ENCODE measurements at places on chromosomes 11 and 22.

- DNase-seq = no peak
These were observed 56.1 kb upstream of the UBASH3B start for GRCh38 chr11:122599434-122599833.

DNA sequence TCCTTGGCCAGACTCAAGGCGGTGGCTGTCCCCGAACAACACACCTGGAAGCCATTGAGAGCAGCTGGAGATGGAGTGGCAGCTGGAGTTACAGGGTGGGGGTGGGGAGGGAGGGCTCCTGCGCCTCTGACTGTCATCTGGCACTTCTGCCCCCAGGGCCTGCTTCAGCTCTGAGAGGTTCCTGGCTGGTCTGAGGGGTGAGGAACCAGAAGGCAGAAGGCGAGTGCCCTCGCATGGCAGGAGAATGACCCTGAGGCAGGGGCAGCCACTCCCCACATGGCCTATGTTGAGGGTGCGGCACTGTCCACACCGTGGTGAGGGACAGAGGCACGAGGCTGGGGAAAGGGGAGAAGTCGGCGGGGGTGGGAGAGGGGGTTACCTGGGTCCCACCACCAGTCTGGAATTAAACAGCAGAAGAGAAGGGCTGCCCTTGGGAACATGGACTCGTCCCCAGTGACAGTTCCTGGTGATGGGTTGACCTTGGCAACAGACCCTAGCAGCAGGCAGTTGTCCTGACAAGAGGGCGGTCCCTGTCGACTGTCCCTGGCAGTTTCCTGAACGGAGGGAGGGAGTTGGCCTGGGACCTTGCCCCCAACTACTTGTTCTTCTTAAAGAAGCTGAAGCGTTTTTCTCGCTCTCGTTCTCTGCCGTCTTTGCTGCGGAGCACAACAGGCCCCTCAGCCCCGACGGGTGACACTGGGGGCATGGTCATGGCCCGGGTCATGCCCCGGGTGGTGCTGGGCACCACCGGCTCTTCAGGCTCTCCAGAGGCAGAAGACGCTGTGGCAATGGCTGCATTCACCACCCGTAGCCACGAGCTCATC is 7.8 kb upstream of the RBM4B start:
- no peak for DNase-seq

- DNase-seq = no peak
These were observed 1.1 kb upstream of the SERGEF start for GRCh38 chr11:18013790-18014507.

- DNase-seq = no peak
These were observed 74.9 kb downstream of the SMCO4 start for GRCh38 chr11:93468290-93468689.

DNA sequence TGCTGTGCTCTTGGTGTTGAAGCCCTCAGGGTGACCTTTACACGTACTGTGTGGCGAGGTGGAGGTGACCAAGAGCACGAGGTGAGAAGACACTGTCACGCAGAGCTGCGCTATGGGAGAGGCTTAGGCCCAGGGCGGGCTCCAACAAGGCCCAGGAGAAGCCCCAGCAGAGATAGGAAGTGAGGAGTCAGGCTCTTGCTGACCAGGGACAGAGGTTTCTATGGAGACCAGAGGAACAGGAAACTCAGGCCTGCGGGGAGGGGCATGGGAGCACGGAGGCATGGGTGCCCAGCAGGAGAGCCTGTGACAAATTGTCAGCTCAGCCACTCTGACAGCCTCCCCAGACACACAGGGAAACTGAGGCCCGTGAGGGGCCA is 15.8 kb downstream of the DGKZ start:
- DNase-seq = no peak

GRCh38 chr22:39135092-39135896 is 17.2 kb downstream of the CBX7 start:
- peak; percentile 47 for DNase-seq

DNA sequence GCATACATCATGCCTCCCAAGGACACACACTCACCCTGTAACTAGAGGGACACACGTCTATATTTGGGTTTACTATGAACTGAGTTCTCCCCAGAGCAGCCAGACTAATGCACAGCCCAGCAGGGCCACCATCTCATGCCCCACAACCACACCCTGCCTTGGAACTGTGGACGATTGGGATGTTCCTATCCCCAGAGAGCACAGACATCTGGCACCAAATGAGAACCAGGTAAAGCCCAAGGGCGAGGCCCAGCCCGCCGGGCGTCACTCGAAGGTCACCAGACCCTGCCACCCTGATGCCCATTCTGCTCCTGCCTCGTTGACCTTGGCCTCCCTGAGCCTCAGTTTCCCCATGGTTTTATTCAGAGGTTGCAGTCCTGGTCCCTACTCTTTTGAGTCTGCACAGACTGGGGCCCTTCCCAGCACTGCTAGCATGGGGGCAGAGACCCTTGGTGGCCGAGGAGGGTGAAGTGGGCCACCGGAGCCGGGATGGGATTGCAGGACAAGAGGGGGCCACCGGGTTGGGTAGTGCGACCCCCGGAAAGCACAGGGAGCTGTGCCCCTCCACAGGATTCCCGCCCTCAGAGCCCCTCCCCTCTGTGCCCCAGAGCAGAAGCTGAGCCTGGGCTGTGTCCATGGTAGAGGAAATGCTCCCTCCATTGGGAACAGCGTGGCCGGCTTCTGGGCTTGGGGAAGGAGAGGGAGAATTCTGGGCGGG is 56.8 kb downstream of the IGLL5 start:
- DNase-seq = no peak
